ENCODE measurements at places on chromosomes 6 and 20.

GRCh38 chr6:80519811-80520594 lies 413.5 kb downstream of the BCKDHB start:
- DNase-seq = peak; percentile 22

- no peak for DNase-seq
These were observed 170.0 kb downstream of the GPX5 start for GRCh38 chr6:28695715-28696114.

DNA sequence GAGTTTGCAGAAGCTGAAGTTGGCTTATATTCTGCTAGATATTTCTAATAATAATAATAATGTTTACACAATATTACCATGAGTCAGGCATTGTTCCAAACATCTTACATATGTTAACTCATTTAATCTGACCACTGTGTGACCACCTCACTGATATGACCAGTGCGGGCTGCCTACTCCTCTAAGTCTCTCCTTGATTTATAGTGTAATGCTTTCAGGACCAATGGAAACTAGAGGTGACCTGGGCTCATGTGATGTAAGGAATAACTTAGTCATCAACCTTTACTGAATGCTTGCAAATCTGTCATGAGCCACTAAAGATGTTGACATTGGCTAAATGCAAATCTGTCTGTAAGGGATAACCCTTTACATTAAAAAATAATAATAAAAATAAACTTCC lies 51.1 kb upstream of the GPR6 start:
- no peak for DNase-seq

DNA sequence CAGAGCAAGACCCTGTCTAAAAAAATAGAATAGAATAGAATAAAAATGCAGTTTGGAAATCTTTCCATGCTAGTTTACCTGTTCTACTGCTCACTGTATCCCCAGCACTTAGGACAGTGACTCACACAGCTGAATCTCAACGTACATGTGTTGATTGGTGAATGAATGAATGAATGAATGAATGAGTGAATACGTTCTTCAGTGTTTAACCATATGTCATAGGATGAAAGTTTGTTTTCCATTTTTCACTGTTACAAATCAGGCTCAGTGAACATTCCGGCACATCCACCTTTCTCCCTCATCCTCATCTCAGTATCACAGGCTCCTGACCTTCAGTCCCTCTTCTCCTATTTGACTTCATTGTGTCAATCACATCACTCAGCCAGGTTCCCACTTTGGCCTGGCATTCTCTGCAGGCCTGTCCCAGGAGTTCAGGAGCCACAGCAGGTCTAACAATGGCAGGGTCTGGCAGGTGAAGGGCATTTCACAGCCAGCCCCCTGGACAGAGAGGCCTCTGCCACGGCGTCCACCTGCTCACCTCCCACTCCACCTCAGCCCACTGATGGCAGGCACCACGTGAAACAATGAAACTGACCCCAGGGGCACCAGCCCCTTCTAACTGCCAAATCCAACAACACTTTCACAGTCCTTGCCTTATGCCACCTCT lies 7.9 kb downstream of the ZC3H12D start:
- DNase-seq = no peak

DNA sequence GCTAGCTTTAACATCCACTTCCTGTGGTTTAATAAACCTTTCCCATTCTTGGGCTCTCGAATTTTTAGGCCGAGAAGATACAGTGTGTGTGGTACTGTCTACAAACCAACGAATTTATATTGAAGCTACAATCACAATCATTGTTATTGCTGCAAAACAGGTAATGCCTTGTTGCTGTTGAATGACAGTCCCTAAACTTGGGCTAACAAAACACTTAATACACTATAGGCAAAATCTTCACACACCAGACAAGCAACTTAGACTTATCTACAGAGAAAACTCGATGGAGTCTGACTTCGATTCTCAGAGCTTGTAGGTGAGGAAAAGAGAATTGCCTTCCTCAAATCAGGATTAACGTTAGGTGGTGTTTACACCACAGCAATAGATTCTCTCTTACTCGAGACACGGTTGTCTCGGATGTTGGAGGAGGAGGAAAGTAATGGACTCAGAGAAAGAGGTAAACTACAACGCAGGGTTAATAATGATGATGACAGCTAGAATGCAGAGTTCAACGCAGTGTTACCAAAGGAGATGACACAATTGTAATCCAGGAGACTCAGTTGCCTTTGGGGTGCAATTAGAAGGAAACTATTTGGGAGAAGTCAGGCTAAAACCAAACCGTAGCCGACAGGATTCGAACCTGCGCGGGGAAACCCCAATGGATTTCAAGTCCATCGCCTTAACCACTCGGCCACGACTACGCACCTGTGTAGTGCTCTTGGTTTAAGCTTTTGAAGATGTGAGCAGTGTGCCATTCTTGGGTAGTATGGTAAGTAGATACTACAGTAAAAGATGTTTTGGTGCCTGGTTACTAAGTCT lies 32.5 kb upstream of the ZNF184 start:
- peak; percentile 27 for DNase-seq

DNA sequence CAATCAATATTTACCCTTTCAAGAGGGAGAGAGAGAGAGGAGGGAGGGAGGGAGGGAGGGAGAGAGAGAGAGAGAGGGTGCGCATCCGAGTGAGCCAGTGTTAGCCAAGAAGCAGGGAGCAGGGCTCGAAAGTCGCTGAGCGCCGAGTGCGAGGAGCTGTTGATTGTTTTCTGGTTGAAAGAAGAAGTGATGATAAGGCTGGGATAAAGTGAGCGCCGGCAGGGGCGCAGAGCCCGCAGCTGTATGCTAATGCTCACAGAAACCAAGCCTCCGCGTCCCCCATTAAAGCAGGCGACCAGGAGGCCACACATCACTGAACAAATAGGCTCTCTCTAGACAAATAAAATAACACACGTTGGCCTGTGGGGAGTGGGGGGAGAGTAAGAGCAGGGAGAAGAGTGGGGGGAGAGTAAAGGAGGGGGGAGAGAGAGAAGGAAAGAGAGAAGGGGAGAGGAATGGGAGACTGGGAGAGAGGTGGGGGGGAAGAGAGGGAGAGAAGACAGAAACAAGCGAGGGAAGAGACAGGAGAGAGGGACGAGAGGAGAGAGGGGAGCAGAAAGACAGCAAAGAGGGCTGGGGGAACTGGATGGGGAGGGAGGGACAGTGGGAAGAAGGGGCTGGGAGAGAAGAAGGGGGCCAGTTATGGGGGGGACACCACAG lies 5.0 kb upstream of the INSM1 start:
- DNase-seq = no peak

DNA sequence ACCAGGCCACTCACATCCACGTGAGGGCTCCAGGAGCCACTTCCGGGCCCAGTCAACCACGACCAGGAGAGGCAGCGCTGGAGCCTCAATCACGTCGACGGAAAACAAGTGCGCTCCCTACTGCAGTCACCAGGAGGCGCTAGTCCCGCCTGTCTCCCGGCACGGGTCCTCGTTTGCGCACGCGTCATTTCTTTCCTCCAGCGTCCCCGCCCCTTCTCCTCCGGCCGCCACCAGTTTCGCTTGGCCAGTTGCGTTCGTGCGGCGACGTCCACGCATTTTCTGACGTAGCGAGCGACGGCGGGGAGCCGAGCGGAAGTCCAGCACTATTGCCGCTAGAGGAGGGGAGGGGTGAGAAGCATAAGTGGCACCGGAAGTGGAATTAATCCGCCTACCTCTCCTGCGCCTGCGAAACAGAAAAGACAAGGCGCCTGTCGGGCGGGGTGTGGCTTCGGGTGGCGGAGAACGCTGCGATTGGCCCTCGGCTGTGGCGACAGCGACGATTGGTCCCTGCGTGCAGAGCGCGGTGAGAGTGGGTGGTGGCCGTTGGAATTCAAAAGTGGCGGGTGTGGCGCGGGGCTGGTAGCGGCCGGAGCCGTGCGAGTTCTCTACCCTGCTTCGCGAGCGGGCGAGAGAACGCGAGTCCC lies at the start of gene KIFC1:
KIFC1 (plus strand) TSS at position 546 of the 644 bp plus-strand sequence. CDS start 163 bp downstream, outside the sequence.
- peak; percentile 99 for DNase-seq

DNA sequence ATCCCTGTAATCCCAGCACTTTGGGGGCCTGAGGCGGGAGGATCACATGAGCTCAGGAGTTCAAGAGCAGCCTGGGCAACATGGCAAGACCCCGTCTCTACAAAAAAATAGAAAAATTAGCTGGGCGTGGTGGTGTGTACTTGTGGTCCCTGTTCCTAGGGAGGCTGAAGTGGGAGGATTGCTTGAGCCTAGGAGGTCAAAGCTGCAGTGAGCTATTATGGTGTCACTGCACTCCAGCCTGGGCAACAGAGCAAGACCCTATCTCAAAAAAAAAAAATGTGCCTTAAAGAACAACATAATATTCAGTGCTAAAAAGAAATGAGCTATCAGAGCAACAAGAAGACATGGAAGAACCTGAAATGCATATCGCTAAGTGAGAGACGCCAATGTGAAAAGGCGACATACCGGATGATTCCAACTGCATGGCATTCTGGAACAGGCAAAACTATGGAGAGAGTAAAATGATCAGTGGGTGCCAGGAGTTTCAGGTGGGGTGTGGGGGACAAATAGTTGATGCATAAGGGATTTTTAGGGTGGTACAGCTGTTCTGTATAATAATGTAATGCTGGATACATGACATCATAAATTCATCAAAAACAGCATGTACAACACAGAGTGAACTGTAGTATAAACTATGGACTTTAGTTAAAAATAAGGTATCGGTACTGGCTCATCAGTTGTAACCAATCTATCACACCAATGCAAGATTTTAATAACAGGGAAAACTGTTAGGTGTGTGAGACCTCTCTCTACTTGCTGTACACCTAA lies 80.8 kb downstream of the GMPR start:
- DNase-seq = no peak

- no peak for DNase-seq
These were observed 251.1 kb downstream of the HAO1 start for GRCh38 chr20:7689151-7689550.

DNA sequence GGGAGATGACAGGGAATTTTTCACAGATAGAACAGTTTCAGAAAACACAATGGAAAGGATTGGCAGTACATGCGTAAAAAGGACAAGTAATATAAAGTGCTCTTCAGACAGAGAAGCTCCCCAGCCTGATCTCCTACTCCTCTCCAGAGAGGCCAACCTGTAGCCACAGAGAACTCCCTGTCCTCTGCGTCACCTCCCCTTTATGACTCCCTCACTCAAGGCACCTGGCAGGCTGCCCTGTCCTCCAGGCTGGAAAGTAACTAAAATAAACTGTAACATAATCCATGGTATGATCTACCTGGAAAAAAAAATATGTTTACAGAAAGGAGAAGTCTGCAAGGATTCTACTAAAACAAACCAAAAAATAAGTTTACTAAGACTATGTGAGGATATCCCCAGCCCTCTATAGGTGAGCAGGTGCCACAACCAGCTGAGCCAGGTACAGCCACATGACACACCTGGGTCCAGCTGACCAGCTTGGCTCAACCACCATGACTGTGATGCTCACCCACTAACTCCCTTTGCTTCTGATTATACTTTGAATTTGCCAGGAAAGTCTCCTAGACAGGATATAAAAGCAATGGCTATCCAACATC lies 29.2 kb downstream of the MBOAT1 start:
- no peak for DNase-seq

DNA sequence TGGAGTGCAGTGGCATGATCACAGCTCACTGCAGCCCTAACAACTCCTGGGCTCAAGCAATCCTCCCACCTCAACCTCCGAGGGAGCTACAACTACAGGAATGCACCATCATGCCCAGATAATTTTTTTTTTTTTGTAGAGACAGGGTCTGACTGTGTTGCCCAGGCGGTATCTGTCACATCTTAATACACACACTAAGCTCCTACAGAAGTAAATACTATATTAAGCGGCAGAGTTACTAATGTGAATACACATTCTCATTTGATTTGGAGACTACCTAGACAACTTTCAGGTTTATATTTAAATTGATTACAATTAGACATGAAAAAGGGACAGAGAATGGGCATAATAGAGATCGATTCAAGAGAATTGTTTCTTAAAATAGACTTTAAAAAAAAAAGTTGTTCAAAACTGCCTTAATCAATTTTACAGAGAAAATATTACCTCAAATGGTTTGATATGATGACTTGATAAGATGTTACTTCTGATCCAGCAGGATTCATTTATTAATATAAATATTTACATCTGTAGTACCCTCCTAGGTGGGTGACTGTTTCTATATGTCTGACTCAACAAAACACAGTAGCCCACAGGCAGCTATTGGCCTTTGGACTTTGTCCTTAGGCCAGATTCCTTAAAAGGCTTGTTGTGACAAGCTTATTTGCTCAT lies 7.1 kb upstream of the LOC128125822 start:
- no peak for DNase-seq

DNA sequence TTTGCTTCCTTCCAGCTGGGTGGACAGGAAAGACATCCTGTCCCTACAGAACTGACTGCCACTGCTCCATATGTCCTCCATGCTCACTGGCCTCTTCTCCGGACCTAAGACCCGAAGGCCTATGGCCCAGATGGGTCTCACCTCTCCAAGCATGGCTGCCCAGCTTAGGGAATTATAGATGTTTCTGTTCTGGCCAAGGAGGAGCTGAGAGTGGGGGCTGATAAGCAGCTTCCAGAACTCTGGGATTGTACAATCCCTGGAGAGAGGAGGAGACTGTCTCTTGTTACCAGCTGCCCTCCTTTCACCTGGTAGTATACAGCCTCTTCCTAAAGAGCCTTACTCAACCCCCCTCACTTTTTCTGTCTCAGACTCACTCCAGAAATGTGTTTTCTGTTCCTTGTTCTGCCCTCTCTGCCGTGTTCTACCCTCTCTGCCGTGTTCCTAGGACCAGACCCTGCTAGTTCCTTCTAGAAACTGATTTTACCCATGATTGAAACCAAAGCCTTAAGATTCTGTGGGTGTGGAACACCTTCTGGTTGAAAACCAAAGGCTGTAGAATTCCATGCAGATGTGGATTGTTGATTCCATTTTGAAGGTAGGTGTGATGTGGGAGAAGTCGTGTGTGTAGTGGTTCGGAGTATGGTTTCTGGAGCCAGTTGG lies 28.7 kb downstream of the ANKS1A start:
- no peak for DNase-seq

GRCh38 chr6:74447013-74447412 lies 751.0 kb downstream of the CD109 start:
- DNase-seq = peak; percentile 54

DNA sequence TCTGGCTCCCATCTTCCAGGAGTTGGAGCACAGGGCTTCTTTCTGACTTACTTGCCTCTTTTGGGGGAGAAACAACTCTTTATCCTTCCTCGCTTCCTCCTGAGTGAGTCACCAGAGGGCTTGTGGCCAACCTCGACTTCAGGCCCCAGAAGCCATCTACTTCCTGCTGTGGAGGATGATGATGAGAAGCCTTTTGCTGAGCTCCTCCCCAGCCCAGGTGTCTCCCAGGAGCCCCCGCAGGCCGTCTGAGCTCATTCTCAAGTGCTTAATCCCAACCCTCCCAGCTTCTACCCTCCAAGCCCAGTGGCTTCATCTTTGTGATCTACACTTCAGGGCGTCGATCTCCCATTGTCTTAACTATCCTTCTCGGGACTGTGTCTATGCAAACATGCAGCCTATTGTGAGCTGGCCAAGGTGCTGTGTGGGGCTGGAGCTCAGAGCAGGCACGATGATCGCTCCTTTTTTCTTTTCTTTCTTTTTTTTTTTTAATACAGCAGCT lies 27.9 kb downstream of the SDCBP2 start:
- DNase-seq = peak; percentile 68

- DNase-seq = no peak
These were observed 19.1 kb downstream of the SERINC1 start for GRCh38 chr6:122452509-122452908.

- DNase-seq = no peak
These were observed 746.9 kb upstream of the MARCKS start for GRCh38 chr6:113110211-113110610.

All from hepatic stellate cell (primary cell).